Nasal cavity respiratory epithelium epithelial cell of viscerocranial mucosa (primary cell): ENCODE measurements at places on chromosomes 3 and 15. TPM values are rescaled to one million over a fixed set of nuclear protein-coding genes. Genes with fewer than 3 reads are reported as not detected.

CCDC54 gene
- total RNA-seq, result not detected in 2 replicates

FAM174B gene
- under 0.01 and 1.3 TPM in 2 replicates for total RNA-seq

CELF6 gene
- total RNA-seq, result 0.21 TPM in 1 of 2 replicates, not detected in the other

P3H2 gene
- 9.5 and 14.0 TPM in 2 replicates for total RNA-seq

GOLGA6L9 gene
- 8.8 and 9.2 TPM in 2 replicates for total RNA-seq

UCN2 gene
- total RNA-seq, result 2.4 and 12.2 TPM in 2 replicates
